ENCODE measurements at places on chromosomes 6 and 20. TPM values are rescaled to one million over a fixed set of nuclear protein-coding genes. Genes with fewer than 3 reads are reported as not detected.

The OTOR gene
- total RNA-seq: not detected

The GTSF1L gene
- total RNA-seq: not detected

The SMLR1 gene
- total RNA-seq: not detected

The RPL10A gene
- total RNA-seq: 1,536 TPM

The PRSS35 gene
- 0.12 TPM for total RNA-seq

The MEP1A gene
- not detected for total RNA-seq
